Stimulated activated CD4-positive, alpha-beta T cell treated with anti-CD3 and anti-CD28 coated beads, Interleukin-2, amount 100 ng/mL, for 4 hours (primary cell): ENCODE measurements at places on chromosomes 7 and 10.

GRCh38 chr7:12458520-12459131, 55.0 kb upstream of the VWDE start:
- no peak for DNase-seq

DNA sequence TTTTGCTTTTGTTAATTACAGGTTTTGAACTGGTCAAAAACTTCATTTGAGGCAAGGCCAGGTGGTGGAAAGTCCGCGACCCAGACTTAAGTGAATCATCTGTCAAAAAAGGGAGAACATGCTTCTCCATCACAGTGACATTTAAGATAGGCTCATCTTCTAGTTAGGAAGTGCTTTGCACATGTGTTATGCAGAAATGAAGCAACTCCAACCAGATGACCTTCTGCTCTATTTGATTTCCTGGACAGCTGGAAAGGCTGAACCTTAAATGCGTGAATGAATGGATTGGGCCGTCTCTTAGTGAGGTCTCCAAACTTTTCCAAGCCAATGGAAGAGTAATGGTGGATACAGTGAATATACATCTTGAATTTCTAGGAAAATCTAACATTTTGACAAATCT, 101.6 kb upstream of the FAM13C start:
- no peak for DNase-seq

DNA sequence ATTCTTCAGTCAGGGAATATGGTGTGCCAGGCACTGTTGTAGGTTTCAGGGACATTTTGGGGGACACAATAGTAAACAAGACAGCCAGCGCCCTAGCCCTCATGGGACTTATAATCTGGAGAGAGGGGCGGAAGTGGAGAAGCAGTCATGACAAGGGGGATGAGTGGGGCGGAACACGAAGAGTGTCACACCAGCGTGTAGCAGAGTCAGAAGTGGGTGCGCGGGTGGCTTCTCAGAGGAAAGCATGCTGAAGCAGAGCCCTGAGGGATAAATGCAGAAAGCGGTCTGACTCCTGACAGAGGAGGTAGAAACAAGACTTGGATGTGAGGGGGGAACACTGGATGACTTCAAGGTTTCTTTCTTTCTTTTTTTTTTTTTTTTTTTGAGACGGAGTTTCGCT, 160.3 kb upstream of the LYZL2 start:
- DNase-seq = no peak

DNA sequence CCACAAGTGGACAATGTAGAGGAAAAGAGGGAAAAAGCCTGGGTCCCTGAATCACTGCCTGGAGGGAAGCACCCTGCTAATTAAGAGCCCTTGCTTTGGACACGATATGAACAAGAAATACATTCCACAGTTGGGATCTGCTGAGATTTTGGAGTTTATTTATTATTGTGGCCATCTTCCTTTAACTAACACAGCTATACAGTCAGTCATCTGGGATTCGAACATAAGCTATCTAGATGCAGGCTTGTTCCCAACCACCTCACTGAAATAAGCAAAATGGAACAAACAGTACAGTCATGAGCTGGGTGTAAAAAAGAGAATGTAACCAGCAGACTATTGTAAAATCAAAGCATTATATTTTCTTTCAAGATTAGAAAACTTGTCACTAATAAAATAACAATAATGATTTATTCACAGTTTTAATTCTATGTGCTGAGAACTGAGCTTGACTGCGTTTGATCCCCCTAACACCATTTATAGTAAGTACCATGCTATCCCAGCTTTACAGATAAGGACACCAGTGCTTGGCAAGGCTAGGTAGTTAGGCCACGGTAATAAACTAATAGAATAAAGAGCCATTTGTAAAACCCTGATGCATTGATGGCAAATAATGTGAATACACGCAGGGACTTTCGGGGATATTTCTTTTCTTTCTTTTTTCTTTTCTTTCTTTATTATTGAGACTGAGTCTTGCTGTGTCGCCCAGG, 223.8 kb upstream of the KLF6 start:
- no peak for DNase-seq

GRCh38 chr10:43863270-43863669, 214.6 kb upstream of the ZNF32 start:
- no peak for DNase-seq

DNA sequence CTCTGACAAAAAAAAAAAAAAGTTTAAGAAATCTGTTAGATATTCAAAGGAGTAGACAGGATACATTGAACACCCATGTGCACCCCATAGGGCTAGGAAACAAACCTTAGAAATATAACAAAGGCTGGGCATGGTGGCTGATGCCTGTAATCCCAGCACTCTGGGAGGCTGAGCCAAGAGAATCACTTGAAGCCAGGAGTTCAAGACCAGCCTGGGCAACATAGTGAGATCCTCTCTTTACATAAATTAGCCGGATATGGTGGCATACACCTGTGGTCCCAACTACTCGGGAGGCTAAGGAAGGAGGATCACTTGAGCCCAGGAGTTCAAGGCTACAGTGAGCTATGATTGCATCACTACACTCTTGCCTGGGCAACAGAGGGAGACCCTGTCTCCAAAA, 15.3 kb downstream of the CLIP2 start:
- DNase-seq = no peak

DNA sequence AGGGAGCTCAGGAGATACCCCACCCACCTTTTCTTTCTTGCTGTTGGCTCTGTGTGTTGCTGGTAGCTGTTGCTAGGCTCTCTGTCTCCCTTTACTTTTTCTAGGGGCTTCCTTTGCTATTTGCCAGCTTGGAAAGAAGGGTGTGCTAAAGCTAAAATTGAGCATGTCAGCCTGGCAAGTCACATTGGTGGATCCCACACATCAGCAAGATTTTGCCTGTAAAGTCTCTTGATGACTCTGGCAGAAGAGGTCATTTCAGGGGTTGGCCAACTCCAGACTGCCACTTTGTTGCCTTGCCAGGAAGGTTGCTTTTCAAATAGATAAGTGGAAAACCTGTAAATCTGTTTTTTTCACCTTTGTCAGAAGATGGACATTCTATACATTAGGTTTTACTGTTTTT, 9.9 kb downstream of the CCNY start:
- DNase-seq = no peak

- no peak for DNase-seq
Measured at GRCh38 chr10:106310596-106310995, 853.9 kb downstream of the SORCS1 start.

- DNase-seq = no peak
Measured at GRCh38 chr10:91597197-91597881, 35.5 kb downstream of the PPP1R3C start.

DNA sequence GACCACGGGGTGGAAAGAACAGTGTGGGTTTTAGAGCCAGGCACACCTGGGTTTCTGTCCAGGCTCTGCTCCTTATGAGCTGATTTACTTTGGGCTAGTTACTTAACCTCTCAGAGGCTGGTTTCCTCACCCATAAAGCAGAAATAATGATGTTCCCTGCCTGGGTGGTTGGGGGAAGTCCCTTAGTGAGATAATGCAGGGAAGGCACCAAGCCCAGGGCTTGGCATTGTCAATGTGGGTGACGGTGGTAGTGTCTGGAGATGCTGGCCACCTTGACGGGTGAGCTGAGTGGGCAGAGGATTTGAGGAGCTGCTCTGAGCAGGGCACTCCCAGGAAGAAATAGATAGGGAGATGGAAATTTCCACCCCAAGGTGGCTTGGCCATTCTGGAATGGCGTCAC, 65.2 kb downstream of the SH2D4B start:
- DNase-seq = no peak

GRCh38 chr7:84236398-84236797, 41.8 kb upstream of the SEMA3A start:
- no peak for DNase-seq

DNA sequence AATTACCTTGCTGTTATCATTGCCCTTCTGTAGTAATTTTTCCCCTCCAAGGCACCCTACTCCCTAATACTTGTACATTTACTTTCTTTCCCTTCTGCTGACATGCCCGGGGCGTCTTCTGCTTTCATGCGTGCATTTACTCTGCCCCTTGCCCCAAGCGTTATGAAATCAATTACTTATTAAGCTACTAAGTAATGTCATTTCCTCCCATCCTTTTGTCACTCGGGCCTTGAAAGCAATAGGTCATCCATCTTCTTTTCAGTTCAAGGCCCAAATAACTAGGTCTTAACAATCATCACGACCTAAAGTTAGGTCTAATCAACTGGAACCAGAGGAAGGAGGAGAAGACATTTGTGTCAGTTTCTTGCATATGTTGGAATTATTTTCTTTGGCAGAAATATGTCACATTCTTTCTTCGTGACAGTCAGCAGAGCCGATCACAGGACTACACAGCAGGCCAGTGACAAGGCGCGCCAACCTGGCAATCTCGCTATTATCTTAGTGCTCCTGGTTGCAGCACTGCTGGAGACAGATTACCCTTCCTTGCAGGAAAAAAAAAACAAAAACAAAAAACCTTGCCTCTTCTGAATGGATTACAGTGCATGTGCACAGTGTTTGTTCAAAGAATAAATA, 179.2 kb downstream of the RELN start:
- no peak for DNase-seq

- DNase-seq = no peak
Measured at GRCh38 chr10:13709931-13710650, 123.3 kb downstream of the PRPF18 start.

DNA sequence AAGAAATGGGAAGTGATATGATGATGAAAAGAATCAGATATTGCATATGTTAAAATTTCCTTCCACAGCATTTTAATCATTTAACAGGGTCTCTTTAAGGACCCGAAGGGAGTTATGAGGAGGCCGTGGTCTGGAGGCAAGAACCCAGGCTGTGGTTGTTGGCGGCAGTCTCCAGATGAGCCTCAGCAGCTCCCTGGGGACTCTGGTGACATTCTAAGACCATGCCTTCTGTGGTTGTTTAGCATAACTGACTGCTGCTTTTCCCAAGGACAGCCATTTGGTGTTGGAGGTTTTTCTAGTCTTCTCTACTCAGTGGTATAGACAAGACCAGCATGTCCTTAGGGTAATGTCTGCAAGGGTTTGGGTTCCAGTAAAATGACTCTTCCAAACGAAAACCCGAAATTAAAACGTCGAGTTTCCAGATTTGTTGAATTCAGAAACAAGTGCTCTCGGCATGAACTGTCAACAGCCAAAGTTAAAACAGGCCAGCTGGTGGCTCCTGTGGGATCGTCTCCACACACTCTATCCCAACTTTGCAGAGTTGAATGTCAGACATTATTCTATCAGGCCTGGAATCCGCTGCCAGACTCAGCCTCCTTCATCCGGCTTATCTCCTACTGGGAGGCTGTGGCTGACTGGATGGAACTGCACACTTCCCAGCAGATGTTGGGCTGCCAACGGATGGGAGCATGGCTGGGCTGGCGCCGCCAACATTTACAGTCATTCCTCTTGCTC, 183.1 kb downstream of the TAX1BP1 start:
- no peak for DNase-seq

GRCh38 chr10:106996510-106996909, 168.0 kb downstream of the SORCS1 start:
- no peak for DNase-seq

DNA sequence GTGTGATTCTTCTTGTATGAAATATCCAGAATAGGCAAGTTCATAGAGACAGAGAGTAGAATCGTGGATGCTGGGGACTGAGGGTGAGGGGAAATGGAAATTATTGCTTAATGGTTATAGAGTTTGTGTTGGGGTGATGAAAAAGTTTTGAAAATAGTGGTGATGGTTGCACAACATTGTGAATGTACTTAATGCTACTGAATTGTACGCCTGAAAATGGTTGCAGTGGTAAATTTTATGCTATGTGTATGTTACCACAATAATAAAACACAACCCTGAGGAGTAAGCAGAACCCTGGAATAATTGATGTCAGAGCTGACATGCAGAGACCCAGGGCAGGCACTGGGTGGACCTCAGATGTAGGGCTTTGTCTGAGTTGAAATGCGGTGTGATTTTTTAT, 57.6 kb downstream of the TACR2 start:
- DNase-seq = no peak

DNA sequence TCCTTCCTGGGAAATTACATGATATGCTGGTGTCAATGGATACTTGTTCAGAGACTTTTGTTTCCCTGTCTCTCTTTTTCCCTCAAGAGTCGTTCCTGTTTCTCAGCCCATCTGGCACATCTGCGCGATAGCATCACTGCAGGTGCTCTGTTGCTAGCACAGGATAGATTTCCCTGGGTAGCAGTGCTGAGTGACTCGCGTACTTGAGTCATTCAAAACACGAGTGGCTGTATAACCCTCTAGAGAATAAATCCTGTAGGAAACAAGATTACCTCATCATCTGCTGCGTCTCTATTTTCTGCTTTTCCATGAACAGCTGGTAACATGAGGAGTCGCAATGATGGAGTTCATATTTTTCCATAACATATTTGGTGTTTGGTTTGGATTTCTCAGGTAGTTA, 452.0 kb upstream of the FZD8 start:
- no peak for DNase-seq

DNA sequence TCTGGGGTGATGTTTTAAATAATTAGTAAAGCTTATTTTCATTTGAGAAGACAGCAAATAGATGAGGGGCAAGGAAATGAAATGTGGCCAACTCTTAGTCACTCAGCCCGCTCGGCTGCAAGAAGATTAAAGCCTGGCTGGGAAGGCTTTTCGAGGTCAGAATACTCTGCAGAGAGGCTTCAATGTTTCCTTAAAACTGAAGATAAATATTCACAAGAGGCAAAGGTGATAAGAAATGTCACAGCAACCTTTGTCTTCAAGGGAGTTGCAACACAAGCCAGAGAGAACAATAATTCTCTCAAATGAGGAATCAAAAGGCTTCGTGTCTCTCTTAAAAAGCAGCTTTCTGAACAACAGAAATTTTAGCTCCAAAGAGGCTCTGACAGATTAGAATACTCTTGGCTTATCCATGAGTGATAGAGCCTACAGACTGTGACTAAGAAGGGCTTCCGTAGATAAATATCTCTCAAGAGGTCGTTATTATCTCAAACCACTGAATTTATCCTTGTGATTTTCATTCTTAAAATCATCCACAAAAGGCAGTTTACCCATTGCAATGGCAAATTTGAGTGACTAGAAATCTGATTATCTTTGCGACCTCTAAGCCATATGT, 92.5 kb downstream of the KLF6 start:
- DNase-seq = no peak

GRCh38 chr7:155829796-155830470, 17.7 kb upstream of the SHH start:
- no peak for DNase-seq
